ENCODE measurements at places on chromosomes 7 and 10. TPM values are rescaled to one million over a fixed set of nuclear protein-coding genes. Genes with fewer than 3 reads are reported as not detected.
A peak's percentile ranks its signal among the peaks of the same experiment; 100 is the strongest.

Gene MYPN
- not detected for total RNA-seq

Gene PARD3
- total RNA-seq, result 3.7 TPM

- DNase-seq, result peak; percentile 35
These were observed 610.4 kb downstream of the IPMK start for GRCh38 chr10:57657164-57657765.

- DNase-seq, result no peak
These were observed 106.8 kb upstream of the FGL2 start for GRCh38 chr7:77306231-77307067.

GRCh38 chr7:6706666-6707407 lies at the start of gene ZNF12:
TSS of gene ZNF12 (minus strand) at chr7:6706947. CDS start at chr7:6705173, 1,774 bp downstream.
- DNase-seq, result peak; percentile 97

GRCh38 chr7:96657347-96658021 lies 52.2 kb downstream of the SEM1 start:
- no peak for DNase-seq

- no peak for DNase-seq
These were observed 64.7 kb upstream of the AOAH start for GRCh38 chr7:36788825-36789470.

Data from activated T-cell treated with anti-CD3 and anti-CD28 coated beads, Interleukin-2, amount 50 U/mL, for 72 hours (primary cell).